ENCODE measurements at places on chromosomes 7 and 10. TPM values are rescaled to one million over a fixed set of nuclear protein-coding genes. Genes with fewer than 3 reads are reported as not detected.

The CPED1 gene
- 1.6 TPM for total RNA-seq

The PLA2G12B gene
- not detected for total RNA-seq

The PIK3CG gene
- total RNA-seq = 1.5 TPM

The NEURL1 gene
- total RNA-seq = not detected

DNA sequence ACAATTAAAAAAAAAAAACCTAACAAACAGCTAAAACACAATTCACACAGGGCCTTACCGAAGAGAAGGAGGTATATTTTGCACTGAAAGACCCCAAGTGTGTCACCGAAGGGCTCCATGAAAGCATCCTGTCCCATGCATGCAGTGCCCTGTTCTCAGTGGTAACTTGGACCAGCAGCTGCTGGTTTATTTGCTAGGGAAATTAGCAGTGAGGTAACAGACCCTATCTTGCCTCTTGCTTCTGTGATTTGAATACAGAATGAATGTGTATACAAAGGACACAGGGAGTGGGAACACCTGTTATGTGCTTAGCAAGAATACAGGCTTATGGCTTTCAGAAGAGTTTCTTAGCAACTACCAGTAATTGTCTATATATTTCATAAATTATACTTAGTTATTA lies at the start of gene HEPACAM2:
TSS of gene HEPACAM2 (minus strand) at position 160 of the 400 bp plus-strand sequence.
- DNase-seq = no peak

GRCh38 chr7:47314248-47314647 lies 267.7 kb downstream of the TNS3 start:
- no peak for DNase-seq

DNA sequence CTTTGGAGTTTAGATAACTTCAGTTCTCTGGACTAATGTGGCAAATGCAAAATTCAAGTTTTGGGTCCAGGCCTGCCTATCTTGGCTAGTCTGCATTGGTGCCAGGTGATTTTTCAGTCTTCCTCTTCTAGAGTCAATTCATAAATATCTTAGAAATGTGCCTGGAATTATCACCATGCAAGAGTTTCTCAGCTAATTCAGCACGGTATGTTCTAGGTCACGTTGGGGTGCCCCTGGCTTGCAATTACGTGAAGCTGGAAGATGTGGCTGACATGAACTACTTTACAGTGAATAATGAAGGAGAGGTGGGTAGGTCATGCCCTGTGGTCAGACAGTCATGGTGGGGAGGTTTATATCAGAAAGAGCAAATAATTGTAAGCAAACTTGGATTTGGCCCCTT lies 25.0 kb downstream of the ZDHHC6 start:
- no peak for DNase-seq

- no peak for DNase-seq
Observed at GRCh38 chr10:69119896-69120295, 4.1 kb upstream of the VPS26A start.

DNA sequence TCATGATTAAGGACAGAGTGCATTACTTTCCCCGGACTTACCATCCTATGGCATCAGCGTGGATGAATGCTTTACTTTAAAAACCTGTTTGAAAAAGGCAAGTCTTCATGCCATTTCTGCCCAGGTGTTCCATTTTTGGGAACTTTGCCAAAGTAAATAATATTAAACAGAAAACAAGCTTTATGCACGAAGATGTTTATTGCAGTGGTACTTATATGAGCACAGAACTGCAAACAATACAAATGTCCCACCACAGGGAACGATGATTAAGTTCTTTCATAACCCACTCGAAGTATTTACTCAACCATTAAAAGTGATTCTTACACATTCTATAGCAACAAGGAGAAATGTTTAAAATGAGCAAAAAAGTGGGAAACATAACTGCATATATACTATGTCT lies 109.7 kb upstream of the GDF10 start:
- no peak for DNase-seq

DNA sequence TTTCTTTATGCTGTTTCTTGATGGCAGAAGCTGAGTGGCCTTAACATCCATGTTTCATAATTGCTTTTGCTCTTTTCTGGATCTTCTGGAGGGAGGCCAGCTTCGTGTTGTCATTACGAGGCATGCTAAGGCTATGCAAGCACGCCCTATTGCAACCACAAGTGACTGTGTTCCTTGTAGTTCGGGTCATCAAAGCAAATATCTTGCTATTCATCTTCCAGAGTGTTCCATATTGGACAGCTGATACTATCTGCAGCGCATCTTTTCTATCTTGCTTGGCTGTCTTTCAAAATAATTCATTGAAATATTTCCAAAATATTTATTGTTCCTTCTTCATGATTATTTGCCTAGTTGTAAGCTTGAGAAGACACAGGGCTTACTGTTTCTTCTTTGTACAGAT lies 5.0 kb downstream of the EPHB6 start:
- DNase-seq = peak; percentile 82

- peak; percentile 86 for DNase-seq
Observed at GRCh38 chr7:37908221-37908788, 8.3 kb downstream of the SFRP4 start.

GRCh38 chr10:107299606-107300005 lies 135.1 kb upstream of the SORCS1 start:
- DNase-seq = no peak

DNA sequence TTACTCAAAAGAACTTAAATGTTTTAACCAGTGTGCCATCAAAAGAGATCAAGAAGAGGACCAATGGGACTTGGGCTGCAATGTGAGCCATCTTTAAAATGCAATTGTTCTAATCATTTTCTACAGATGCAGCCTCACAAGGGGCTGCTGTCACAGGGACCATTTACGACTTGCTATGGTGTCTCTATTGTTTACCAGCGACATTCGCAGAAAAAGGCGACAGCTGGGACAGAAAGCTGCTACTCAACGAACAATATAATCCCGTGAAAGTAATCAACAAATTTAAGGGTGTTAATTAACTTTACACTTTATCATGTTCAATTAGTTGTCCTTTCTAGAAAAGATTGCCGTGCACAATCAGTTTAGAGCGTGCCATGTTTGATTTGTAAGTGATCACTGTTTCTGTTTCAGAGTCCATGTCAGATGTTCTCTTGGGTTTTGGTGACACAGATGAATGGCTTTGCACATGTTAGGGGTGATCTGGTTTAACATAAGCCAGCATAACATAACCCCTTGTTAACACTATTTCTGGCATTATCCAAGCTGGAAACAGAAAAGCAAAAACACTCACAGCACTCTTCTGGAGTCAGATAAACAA lies 110.8 kb downstream of the HIBADH start:
- DNase-seq = no peak

- no peak for DNase-seq
Observed at GRCh38 chr10:13439313-13440184, 89.3 kb downstream of the BEND7 start.

DNA sequence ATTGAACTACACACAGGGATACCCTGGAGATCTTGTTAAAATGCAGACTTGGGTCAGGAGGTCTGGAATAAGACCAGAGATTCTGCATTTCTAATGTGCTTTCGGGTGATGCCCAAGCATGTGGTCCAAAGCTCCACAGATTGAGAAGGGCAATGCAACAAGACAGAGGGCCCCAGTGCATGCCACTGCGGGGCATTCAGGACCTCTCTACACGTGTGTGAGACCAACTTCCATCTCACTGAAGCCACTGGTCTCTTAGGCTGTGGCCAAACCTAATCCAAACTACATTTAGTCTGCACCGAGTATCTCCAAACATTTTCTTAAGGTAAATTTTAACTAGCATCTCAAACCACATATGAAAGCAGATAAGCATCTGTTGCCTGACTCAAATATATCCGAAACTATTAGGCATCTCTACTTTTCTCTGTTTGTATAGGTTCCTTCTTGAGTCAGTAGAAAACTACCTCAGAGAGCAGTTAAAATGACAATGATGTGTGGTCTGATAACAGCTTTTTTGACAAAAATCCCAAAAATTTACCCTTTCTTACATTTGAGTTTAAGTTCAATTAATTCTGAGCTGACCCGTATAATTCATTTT lies 107.5 kb downstream of the ELMO1 start:
- no peak for DNase-seq

GRCh38 chr10:79322616-79323543 lies 24.4 kb upstream of the PPIF start:
- DNase-seq = peak; percentile 87

- DNase-seq = no peak
Observed at GRCh38 chr7:142941541-142941940, 2.3 kb downstream of the LLCFC1 start.

DNA sequence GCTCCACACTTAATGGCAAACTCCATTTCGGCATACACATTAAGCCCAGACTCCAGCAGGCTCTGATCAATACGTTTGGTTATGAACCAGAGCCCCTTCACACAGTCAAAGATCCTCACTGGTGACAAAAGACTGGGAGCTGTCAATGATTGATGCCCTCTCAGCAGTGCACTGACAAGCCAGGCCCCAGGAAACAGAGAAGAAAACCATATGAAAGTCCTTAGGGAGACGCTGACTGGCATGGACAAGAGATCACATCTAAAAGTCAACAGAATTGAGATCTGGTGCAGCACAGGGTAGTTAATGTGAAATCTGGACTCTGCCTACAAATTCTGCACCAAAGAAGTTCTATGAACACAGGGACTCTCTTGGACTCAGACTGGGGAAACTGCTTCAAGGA lies 600.9 kb upstream of the NRP1 start:
- DNase-seq = no peak

- no peak for DNase-seq
Observed at GRCh38 chr7:6623589-6624245, 8.3 kb downstream of the ZNF853 start.

- DNase-seq = no peak
Observed at GRCh38 chr7:16991551-16991950, 109.8 kb upstream of the AGR3 start.

DNA sequence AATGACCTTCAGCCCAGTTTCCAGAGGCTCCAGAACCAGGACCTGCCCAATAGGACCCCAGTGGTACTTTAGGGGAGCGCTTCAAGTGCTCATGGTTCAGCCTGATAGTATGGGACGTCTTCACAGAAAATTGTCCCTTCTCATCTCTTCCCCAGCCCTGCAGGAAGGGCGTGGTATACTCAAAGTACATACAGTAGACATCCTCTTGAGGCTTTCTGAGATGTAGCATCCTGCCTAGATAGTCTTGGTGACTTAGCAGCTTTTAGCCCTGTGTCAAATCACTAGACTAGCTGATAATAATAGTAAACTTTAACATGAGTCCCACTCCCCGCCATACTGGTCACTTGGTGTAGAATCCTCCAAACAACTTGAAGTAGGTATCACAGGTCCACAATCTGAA lies 193.2 kb downstream of the CYP26A1 start:
- DNase-seq = no peak

DNA sequence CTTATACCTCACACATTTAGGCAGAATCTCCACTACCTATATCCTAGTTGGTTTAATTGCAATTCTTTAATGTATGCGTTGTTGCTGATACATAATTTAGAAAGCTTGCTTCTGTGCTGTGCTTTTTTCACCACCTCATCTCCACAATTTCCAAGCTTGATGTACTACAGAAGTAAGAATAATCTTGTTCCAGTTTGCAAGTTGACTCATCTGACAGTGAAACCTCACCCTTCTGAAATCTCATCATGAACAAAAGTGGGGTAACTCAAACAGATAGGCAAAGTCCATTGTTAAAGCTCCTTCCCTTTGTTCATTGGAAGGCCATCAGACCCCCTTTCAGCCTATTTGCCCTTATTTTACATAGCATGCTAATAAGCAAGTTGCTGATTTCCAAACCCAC lies 13.6 kb downstream of the EIF4EBP2 start:
- no peak for DNase-seq

GRCh38 chr7:28069807-28070206 lies 110.8 kb downstream of the JAZF1 start:
- no peak for DNase-seq

GRCh38 chr7:100167912-100168323 lies 499 bp downstream of the GAL3ST4 start:
- DNase-seq = no peak

GRCh38 chr10:79367426-79368189 lies 20.3 kb downstream of the PPIF start:
- no peak for DNase-seq

DNA sequence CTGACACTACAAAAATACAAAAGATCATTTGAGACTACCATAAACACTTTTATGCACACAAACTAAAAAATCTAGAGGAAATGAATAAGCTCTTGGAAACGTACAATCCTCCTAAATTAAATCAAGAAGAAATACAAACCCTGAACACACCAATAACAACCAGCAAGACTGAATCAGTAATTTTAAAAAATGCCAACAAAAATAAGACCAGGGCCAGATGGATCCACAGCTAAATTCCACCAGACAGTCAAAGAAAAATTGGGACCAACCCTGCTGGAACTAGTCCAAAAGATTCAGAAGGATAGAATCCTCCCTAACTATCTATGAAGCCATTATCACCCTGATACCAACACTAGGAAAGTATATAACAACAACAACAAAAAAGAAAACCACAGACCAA lies 277.4 kb downstream of the AGMO start:
- no peak for DNase-seq

GRCh38 chr10:30662814-30663213 lies 33.3 kb upstream of the LYZL2 start:
- DNase-seq = no peak

DNA sequence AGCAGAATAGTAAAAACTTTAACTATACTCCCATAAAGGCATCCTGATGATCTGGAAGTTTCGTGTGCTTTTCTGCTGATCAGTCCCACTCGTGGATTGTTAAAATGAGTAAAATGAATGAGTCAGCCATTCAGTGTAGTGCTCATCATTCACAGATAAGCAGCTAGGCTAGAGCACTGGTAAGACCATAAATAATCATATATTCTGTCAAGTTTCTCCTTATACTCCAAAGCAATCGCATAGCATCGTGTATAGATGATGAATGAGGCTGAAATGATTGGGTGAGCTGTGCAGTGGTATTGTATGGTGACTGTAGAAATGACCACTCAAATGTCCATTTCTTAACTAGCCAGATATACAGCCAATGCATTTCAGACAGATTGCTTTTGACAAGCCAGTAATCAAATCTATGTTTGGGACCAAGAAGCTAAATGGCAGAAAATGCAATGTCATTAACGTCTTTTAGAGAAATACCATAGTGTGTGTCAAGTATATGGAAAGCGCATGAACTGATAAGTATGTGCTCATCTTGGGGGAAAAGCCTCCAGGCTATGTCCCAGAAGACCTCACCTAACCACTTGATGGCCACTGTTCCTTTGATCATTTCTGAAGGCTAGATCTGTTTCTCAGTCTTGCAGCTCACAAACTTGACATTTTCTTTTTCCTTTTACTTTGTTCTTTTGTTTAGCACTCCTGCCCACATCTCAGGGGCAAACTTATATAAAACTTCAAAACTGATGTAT lies 227.2 kb upstream of the FAM3C start:
- no peak for DNase-seq

DNA sequence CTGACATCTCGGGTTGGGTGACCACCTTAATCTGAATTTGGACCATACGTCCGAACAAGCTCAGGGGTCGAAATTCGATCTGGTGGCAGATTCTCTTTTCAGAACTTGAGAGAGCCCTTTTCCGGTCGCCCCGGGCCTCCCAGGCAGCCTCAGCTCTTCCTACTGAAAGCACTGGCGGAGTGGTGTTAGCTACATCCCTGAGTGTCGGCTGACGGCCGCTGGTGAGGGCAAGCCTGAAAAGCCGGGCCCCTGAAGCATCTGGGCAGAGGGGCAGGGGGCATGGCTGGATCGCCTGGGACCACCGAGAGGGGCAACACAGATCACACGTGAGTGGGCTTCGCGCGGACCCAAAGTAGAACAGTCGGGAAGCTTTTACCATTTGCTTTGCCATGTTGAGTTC lies 116.1 kb downstream of the SMURF1 start:
- no peak for DNase-seq

All from Daoy (cell line).